ENCODE measurements at places on chromosomes 2 and 18. TPM values are rescaled to one million over a fixed set of nuclear protein-coding genes. Genes with fewer than 3 reads are reported as not detected.

The SGO2 gene
- total RNA-seq, result 37.3 TPM

The CHRNG gene
- total RNA-seq, result not detected

The STARD6 gene
- not detected for total RNA-seq

The POTEI gene
- not detected for total RNA-seq

Data from A673 (cell line).